Lower lobe of right lung (tissue), 2 donors: ENCODE measurements at places on chromosomes 5 and 9. TPM values are rescaled to one million over a fixed set of nuclear protein-coding genes. Genes with fewer than 3 reads are reported as not detected.

GRCh38 chr9:122164286-122164685, 4.6 kb downstream of the MORN5 start:
- DNase-seq = no peak
- H3K36me3 ChIP-seq = no peaks in the 10 kb centered on the region
- H3K4me3 ChIP-seq = no peak overlapping the region
- no peaks in the 10 kb centered on the region for H3K4me1 ChIP-seq
- no peaks in the 10 kb centered on the region for H3K27me3 ChIP-seq
- no peak overlapping the region for H3K27ac ChIP-seq

The GARIN3 gene
- total RNA-seq = not detected

The PCDHA8 gene
- 0.38 TPM for total RNA-seq

The NUDT12 gene
- total RNA-seq = 11.8 TPM

GRCh38 chr5:73284985-73285384, 112.0 kb downstream of the TMEM174 start:
- H3K4me3 ChIP-seq = no peak overlapping the region
- H3K27ac ChIP-seq = no peak overlapping the region
- no peak for DNase-seq
- H3K36me3 ChIP-seq = no peaks in the 10 kb centered on the region
- peaks cover 33% of the 10 kb centered on the region for H3K4me1 ChIP-seq

- DNase-seq = no peak
- no peak overlapping the region for H3K4me3 ChIP-seq
- no peaks in the 10 kb centered on the region for H3K4me1 ChIP-seq
- peaks cover 21% of the 10 kb centered on the region for H3K36me3 ChIP-seq
- no peak overlapping the region for H3K27ac ChIP-seq
These were observed 137.4 kb downstream of the MED27 start for GRCh38 chr9:131942146-131942720.

GRCh38 chr9:89701221-89701798, 96.5 kb downstream of the GADD45G start:
- DNase-seq = no peak
- H3K4me3 ChIP-seq = no peak overlapping the region

GRCh38 chr9:35688558-35689541, 875 bp downstream of the TPM2 start:
- peaks cover 14% of the 10 kb centered on the region for H3K4me1 ChIP-seq
- H3K27me3 ChIP-seq = no peaks in the 10 kb centered on the region
- no peak for DNase-seq
- H3K36me3 ChIP-seq = peaks cover 11% of the 10 kb centered on the region
- peak overlapping the region; percentile 73 for H3K4me3 ChIP-seq

DNA sequence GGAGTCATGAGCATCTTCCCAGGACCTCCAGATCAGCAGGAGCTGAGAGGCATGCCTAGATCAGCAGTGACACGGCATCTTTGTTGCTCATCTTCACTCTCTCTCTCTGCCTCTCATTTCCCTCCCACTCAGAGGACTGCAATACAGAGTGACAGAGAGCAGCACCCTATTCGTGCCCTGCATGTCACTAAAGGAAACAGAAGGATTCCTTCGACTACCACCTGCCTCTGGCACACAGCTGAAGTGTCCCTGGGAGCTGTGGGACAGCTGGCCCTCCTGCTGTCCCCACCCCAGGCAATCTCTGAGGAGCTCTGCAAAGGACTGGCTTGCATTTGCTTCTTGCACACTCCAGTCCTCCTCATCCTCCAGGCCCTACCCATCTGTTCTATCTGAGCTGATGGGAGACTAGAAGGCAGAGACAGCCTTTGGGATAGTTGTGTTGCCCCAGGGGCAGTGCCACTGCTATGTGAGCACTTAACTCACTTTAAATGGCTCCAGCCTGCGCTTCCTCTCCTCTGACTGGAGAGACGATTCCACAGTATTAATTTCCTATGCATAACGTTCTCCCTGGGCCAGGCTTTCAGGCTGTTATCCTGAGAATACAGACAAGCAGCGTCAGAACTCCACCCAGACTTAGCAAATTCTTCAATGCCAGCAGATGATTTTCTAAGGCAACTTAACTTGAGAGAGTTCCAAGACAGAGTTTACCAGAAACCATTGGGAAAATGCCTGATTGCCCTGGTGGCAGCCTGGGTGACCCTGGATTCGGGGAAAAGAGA, 167.6 kb upstream of the MAP1B start:
- DNase-seq = no peak
- H3K27ac ChIP-seq = no peak overlapping the region
- H3K4me3 ChIP-seq = no peak overlapping the region
- H3K27me3 ChIP-seq = no peaks in the 10 kb centered on the region
- H3K4me1 ChIP-seq = no peaks in the 10 kb centered on the region
- H3K36me3 ChIP-seq = no peaks in the 10 kb centered on the region

The GNA14 gene
- total RNA-seq = 15.6 TPM

The SLCO6A1 gene
- total RNA-seq = not detected

The PDZD2 gene
- 67.8 TPM for total RNA-seq

DNA sequence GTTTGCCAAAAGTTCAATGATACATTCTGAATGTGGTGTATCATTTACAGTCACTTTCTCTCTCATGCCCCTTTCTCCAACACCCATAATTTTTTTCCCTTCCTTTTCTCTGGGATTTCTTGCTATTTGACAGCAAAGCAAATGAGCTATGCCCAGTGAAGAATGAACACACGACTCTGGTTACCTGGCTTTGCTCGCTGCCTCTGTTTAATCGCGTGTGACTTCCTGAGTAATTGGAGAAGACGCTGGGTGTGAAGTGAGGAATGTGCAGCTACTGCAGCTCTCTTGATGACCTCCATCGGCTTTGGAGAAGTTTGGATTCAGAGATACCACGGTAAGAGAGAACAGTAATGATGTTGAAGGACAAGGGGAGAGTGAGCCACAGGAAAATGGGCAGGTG, 651.8 kb downstream of the KIF4B start:
- no peaks in the 10 kb centered on the region for H3K27me3 ChIP-seq
- no peaks in the 10 kb centered on the region for H3K36me3 ChIP-seq
- H3K4me3 ChIP-seq = no peak overlapping the region
- H3K4me1 ChIP-seq = no peaks in the 10 kb centered on the region
- H3K27ac ChIP-seq = no peak overlapping the region

DNA sequence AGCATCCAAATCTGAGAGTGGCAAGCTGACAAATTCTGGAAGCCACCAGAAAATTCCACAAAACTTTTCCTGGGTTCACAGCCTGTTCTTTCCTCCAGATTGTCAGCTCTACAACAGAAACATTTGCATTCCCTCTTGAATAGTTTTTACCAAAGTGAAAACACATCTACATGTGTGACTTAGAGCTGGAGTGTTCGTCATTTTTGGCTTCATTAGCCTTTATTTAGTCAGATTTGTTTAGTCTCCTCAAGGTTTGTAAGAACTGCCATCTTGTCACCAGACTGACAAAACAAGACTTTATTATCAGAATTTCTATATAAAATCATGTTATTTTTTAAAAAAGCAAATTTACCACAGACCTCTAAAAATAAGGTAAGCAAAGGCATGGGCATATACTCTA, 347.3 kb downstream of the TRIM36 start:
- no peaks in the 10 kb centered on the region for H3K27me3 ChIP-seq
- H3K36me3 ChIP-seq = no peaks in the 10 kb centered on the region
- H3K27ac ChIP-seq = no peak overlapping the region
- no peak for DNase-seq

DNA sequence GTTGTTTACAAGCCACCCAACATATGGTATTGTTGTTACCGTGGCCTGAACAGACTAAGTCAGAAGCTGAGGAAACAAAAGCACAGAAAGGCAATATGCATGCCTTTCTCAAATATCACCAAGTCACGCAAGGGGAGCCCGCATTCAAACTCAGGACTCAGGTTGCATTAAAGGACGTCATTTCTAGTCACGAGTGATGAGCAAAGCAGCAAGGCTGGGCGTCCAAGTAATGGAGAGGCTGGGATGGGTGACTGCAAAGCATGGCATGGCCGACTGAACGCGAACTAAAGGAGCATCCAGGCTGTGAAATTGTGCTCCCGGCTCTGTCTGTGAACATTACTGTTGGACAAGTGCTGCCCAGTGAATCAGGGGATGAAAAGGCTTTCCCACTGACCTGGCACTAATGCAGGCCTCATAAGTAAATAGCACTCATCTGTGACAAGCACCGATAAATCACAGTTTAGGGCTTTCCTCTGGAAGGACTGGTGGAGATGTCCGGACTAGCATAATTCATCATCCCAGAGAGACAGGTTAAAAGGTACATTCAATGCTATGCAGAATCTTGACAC, 202.8 kb downstream of the SPOCK1 start:
- H3K27ac ChIP-seq = no peak overlapping the region
- no peak for DNase-seq
- H3K4me1 ChIP-seq = no peaks in the 10 kb centered on the region
- H3K36me3 ChIP-seq = no peaks in the 10 kb centered on the region
- no peak overlapping the region for H3K4me3 ChIP-seq

DNA sequence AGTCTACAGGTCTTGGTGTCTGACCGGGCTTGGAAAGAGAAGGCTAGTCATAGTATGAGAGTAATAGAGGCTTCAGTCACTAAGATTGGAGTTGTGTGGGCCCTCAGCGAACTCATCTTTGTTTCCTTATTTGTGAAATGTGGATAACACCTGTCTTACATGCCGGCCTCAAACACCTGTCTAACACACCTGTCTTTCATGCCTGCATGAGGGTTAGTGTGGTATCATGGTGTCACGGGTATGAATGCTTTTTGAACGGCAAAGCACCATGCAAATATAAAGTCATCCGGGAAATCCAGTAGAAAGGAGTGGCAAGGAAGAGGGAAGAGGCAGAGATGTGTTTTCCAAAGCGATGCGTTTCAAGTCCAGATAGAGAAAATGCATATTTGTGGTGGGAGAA, 25.5 kb downstream of the GRAMD2B start:
- H3K27ac ChIP-seq = no peak overlapping the region
- DNase-seq = no peak

GRCh38 chr5:152593388-152593787, 188.3 kb upstream of the NMUR2 start:
- H3K36me3 ChIP-seq = no peaks in the 10 kb centered on the region
- no peaks in the 10 kb centered on the region for H3K4me1 ChIP-seq
- no peak overlapping the region for H3K27ac ChIP-seq
- no peak overlapping the region for H3K4me3 ChIP-seq

- no peaks in the 10 kb centered on the region for H3K36me3 ChIP-seq
- H3K27ac ChIP-seq = no peak overlapping the region
- H3K4me1 ChIP-seq = no peaks in the 10 kb centered on the region
- H3K27me3 ChIP-seq = no peaks in the 10 kb centered on the region
- no peak for DNase-seq
These were observed 80.8 kb downstream of the RORB start for GRCh38 chr9:74577956-74578355.

The IL3 gene
- not detected for total RNA-seq

DNA sequence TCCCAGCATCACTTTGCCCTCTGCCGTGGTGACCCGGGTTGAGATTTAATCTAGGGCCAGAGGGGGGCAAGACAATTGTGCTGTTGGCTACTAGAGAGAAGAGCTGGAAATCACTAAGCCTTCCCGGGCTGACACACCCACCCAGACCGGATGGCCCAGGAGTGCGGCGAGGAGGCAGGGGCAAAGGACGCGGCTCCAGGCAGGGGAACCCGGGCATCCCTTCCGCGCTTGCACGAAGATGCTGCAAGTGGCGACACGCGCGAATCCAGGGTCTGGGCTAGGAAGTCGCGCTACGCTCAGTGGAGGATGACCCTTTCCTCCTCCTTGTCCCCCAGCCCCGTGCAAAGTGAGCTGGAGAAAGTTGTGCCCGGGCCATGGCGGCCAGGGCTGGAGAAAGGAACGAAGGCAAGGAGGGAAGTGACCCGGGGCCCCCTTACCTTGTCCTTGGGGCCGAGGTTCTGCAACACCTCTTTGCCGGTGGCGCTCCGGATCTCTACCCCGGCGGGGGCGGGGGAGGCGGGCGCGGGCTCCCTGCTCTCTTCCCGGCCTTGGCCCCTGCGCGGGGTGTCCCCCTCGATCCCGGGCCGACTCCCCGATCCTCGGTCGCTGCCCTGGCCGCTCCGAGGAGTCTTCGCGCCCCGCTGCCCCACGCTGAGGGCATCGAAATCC, 693 bp downstream of the DPYSL3 start:
- H3K4me1 ChIP-seq = peaks cover under 1% of the 10 kb centered on the region
- DNase-seq = no peak
- peak overlapping the region; percentile 80 for H3K27ac ChIP-seq
- H3K4me3 ChIP-seq = peak overlapping the region; percentile 66

DNA sequence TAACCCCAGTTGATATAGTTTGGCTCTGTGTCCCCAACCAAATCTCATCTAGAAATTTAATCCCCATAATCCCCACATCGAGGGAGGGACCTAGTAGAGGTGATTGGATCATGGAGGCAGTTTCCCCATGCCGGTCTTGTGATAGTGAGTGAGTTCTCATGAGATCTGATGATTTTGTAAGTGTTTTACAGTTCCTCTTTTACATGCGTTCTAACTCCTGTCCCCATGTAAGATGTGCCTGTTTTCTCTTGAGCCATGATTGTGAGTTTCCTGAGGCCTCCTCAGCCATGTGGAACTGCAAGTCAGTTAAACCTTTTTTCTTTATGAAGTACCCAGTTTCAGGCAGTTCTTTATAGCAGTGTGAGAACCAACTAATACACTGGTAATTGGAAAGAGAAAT, 73.6 kb downstream of the CDH12 start:
- H3K27me3 ChIP-seq = no peaks in the 10 kb centered on the region
- no peaks in the 10 kb centered on the region for H3K36me3 ChIP-seq
- no peak overlapping the region for H3K4me3 ChIP-seq
- no peaks in the 10 kb centered on the region for H3K4me1 ChIP-seq
- no peak for DNase-seq
- H3K27ac ChIP-seq = no peak overlapping the region
